OCI-M1 (cell line): ENCODE measurements at places on chromosomes 11 and 22.

- DNase-seq: no peak
Measured at GRCh38 chr11:130578738-130579368, 130.4 kb downstream of the ADAMTS15 start.

- DNase-seq: peak; percentile 12
Measured at GRCh38 chr22:39818094-39818493, 75.5 kb downstream of the ENTHD1 start.

DNA sequence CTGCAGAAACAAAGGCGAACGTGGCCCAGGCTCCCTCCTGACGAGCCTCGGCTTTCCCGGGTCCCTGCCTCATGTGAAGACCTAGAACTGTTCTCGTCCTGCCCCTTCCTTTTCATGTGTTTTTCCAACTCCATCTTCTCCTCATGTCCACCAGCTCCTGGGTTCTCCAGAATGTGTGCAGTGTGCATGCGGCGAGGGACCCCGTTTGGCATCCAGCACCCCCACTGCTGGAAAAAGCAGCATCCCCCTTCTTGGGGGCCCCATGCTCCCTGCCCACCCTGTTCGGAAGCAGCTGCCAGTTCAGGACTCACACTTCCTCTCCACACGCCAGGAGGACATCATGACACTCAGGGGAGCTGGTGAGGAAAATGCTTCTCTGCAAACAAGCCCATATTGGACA lies 313.5 kb downstream of the BRD1 start:
- no peak for DNase-seq

GRCh38 chr11:69870766-69871165 lies 51.5 kb upstream of the FGF3 start:
- no peak for DNase-seq

GRCh38 chr11:102545701-102546100 lies 15.2 kb upstream of the MMP7 start:
- no peak for DNase-seq

GRCh38 chr11:123045101-123045500 lies 16.8 kb downstream of the HSPA8 start:
- no peak for DNase-seq

GRCh38 chr22:19869497-19870152 lies 15.0 kb upstream of the GNB1L start:
- no peak for DNase-seq

GRCh38 chr22:49503321-49503720 lies 324.4 kb downstream of the BRD1 start:
- DNase-seq: peak; percentile 43
